SK-N-DZ (cell line): ENCODE measurements at places on chromosomes 2 and 18.

- DNase-seq, result no peak
These were observed 25.7 kb downstream of the SCN7A start for GRCh38 chr2:166468124-166469024.

- DNase-seq, result no peak
These were observed 5.7 kb upstream of the KLHL30 start for GRCh38 chr2:238132463-238133450.

DNA sequence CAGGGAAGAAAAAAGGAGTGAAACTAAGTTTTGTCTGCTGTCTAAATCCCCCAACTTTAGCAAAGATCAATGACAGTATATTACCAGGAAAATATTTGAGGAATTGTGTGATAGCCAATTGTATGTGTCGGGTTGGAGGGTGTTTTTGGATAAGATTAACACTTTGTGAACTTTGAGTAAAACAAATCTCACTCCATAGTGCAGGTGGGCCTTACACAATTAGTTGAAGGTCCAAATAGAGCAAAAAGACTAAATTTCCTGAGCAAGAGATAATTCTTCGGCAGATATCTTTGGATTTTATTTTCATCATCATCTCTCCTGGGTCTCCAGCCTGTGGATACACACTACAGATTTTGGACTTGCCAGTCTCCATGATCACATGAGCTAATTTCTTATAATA, 152.8 kb upstream of the CWC22 start:
- DNase-seq, result no peak

DNA sequence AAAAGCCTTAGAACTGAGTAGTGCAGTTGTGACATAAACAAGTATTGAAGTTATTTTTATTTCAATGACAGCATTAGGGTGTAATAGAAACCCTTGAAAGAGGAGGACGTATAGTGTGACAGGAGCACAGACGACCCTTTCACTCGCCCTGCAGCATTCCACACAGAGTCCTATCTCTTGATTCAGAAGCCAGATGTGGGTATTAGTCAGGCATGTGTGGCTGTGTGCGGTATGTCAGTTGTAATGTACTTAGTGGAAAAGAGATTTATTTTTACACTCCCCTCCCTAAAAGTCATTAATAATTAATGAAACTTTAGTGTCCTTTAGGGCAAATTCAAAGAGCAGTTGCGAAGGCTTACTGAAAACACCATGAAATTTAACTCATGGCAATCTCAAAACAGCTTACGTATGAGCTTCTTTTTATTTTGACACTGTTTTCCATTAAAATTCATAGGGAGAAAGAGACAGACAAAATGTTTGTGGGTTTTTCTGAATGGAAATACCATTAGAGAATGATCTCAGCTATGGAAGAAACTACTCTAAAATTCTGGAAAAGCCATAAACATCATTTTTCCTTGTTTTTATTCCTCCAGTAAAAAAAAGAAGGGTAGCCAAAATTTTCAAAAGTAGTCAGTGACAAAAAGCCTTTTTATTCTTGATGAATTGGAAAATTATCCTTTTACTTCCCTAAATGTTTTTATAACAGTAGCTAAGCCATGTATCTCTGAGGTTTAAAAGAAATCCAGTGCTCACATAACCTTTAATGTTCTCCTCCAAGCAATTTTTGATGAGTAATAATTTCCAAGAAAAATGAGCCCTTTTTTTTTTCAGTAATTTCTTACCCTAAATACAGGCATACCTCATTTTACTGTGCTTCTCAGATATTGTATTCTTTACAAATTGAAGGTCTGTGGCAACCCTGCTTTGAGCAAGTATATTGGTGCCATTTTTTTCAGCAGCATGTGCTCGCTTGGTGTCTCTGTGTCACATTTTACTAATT, 84.0 kb upstream of the DSEL start:
- DNase-seq, result no peak

- no peak for DNase-seq
These were observed 8.2 kb upstream of the TUBB6 start for GRCh38 chr18:12299862-12300261.

DNA sequence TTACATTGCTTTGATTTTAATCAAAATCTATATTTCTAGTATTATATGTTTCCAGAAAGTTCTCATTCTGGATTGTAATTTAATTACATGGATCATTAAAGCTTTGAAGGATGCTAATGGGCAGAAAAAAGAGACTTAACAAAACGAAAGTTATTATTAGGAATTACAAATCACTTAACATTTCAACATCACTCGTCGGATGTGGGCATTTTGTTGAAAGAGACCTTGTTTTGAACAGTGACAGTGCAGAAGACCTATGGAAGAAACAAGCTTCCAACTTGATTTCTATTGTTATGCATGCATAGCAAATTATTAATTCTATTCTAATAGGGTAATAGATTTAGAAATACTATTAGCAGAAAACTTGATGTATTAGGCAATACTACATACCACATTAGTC, 31.4 kb upstream of the DARS1 start:
- DNase-seq, result no peak
